ENCODE measurements at places on chromosomes 11 and 22. TPM values are rescaled to one million over a fixed set of nuclear protein-coding genes. Genes with fewer than 3 reads are reported as not detected.

GRCh38 chr11:1702506-1702905 lies 5.5 kb downstream of the KRTAP5-6 start:
- H3K27ac ChIP-seq: no peak overlapping the region
- H3K4me3 ChIP-seq: no peak overlapping the region
- peaks cover 8% of the 10 kb centered on the region for H3K4me1 ChIP-seq
- H3K36me3 ChIP-seq: no peaks in the 10 kb centered on the region
- DNase-seq: no peak

- no peak overlapping the region for H3K27ac ChIP-seq
- no peaks in the 10 kb centered on the region for H3K4me1 ChIP-seq
- H3K27me3 ChIP-seq: peaks cover 12% of the 10 kb centered on the region
- H3K4me3 ChIP-seq: no peak overlapping the region
- no peaks in the 10 kb centered on the region for H3K36me3 ChIP-seq
Measured at GRCh38 chr11:2711161-2711560, 11.4 kb upstream of the KCNQ1OT1 start.

- peaks cover 45% of the 10 kb centered on the region for H3K36me3 ChIP-seq
- H3K4me1 ChIP-seq: peaks cover 51% of the 10 kb centered on the region
- H3K27ac ChIP-seq: no peak overlapping the region
- H3K4me3 ChIP-seq: peak overlapping the region; percentile 94
- H3K27me3 ChIP-seq: peaks cover 41% of the 10 kb centered on the region
Measured at GRCh38 chr11:65854852-65855837, 2.8 kb downstream of the CFL1 start.

DNA sequence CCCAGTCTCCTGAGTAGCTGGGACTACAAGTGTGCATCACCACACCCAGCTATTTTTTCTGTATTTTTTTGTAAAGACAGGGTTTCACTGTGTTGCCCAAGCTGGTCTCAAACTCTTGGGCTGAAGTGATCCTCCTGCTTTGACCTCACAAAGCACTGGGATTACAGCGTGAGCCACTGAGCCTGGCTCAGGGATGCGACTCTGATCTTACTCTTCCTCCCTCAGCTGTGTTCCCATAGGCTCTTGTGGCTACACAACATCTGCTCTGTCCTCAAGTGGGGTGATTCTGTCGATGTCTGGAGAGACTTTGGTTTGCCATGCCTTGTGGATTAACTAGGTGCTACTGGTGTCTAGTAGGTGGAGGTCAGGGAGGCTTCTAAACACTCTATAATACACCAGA lies 127.0 kb upstream of the SERPIND1 start:
- no peak overlapping the region for H3K4me3 ChIP-seq
- no peaks in the 10 kb centered on the region for H3K27me3 ChIP-seq
- H3K36me3 ChIP-seq: no peaks in the 10 kb centered on the region
- H3K27ac ChIP-seq: peak overlapping the region; percentile 81
- peaks cover 12% of the 10 kb centered on the region for H3K4me1 ChIP-seq

DNA sequence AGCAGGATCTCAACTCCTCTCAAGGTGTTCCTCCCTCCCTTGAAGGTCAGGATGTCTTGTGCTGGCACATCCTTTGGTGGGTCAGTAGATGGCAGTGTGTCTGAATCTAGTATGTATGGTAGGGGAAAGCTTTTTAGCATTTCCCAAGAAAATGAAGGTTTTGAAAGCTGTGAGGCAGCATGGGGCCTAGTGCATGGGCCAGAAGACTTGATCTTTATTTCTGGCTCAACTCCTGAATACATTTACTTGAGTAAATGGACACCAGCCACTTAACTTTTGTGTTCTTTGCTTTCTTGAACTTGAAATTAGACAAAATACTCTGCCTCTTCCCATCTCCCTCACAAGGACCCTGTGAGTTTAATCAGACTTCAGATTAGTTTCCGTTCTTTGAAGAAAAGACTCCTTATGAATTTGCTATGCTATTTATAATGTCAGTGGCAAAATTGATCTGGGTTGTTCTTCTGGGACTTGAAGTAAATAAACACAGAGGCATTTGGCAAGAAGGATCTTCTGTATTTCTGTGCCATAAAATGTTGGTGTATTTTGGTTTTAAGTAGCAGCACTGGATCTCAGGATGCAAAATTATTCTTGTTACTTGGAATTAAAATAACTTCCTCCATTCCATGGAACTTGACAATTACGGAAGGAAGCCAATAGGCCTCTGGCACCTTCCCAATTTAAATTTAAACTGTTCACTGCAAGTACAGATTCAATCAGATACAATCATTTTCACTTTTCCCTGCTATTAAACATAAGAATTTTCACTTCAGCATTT lies 288.8 kb downstream of the CASP12 start:
- DNase-seq: peak; percentile 1
- H3K4me1 ChIP-seq: no peaks in the 10 kb centered on the region
- H3K36me3 ChIP-seq: no peaks in the 10 kb centered on the region
- no peak overlapping the region for H3K4me3 ChIP-seq
- H3K27ac ChIP-seq: no peak overlapping the region
- no peaks in the 10 kb centered on the region for H3K27me3 ChIP-seq

- DNase-seq: no peak
- no peak overlapping the region for H3K27ac ChIP-seq
- H3K4me1 ChIP-seq: no peaks in the 10 kb centered on the region
- H3K27me3 ChIP-seq: peaks cover 2% of the 10 kb centered on the region
Measured at GRCh38 chr11:7749456-7749855, 43.2 kb upstream of the OVCH2 start.

DNA sequence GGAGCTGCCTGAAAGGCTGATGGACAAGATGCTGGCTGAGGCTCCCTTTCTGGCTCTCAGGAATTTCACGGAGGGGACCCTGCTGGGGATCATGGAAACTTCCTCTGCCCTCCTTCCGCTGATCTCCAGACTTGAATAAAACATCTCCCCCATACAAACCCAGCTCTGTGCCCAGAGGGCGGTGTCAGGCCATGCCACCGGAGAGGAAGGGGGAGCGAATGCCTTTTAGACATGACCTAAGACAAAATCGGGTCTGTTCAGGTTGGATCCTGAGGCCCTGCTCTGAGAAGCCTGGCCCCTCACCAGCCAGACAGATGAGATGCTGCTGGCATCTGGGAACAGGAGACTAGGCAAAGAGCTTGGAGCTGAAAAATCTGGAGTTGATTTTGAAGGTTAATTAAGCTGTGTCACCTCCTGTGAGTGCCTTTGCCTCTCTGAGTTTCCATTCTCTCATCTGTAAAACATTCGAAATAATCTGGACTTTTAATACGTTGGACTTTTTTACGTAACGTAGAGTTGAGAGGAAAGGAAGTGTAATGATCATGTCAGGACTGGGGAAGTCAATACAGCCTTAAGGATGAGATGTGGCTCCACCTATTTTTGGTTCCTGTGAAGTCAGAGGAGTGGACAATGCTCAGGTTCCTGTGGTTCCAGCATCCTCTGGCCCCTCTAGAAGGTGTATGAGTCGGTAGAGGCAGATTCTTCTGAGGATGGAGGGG lies 163.6 kb downstream of the ST3GAL4 start:
- H3K36me3 ChIP-seq: no peaks in the 10 kb centered on the region
- H3K27me3 ChIP-seq: no peaks in the 10 kb centered on the region
- H3K4me1 ChIP-seq: peaks cover 24% of the 10 kb centered on the region
- no peak overlapping the region for H3K4me3 ChIP-seq

DNA sequence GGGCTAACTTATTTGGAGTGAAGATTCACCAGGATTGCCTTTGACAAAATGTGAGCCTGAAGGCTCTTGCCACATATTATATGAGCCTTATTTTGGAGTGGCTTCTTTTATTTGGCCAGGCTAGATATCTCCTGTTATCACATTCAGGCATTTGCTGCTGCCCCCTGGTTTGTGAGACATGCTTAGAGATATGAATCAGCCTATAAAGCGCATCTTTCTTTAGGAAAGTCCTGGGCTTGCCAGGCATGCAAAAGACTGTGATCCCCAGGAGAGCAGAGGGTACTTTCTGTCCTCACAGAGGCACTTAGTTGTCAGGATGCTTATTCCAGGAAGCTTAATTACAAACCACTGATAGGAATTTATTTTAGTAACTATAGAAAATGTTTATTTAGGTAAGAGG lies 333.3 kb downstream of the FAT3 start:
- H3K4me3 ChIP-seq: no peak overlapping the region
- H3K27ac ChIP-seq: no peak overlapping the region
- H3K36me3 ChIP-seq: no peaks in the 10 kb centered on the region
- H3K27me3 ChIP-seq: no peaks in the 10 kb centered on the region
- no peaks in the 10 kb centered on the region for H3K4me1 ChIP-seq
- no peak for DNase-seq

- peak overlapping the region; percentile 99 for H3K27ac ChIP-seq
- peaks cover 16% of the 10 kb centered on the region for H3K36me3 ChIP-seq
- peak overlapping the region; percentile 98 for H3K4me3 ChIP-seq
Measured at GRCh38 chr11:112024178-112024772, 933 bp upstream of the DLAT start.

DNA sequence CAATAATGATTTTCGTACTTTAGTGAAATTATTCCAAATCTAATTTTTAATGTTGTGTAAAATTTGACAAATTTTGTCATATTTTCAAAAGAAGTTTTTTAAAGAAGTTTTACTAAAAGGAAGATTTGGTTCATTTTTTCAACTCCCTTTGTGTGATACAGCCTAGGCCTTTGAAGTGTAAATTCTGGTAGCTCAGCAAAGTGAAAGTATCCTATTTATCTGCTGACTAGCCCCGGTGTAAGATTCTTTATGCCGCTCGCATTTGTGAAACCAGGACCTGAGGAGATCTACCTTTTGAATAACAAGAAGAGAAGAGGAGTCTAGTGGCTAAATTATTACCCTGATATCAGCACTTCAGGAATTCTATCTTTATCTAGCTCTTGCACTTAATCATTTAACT lies 177.4 kb downstream of the JRKL start:
- H3K36me3 ChIP-seq: no peaks in the 10 kb centered on the region
- no peak for DNase-seq
- no peak overlapping the region for H3K27ac ChIP-seq
- H3K4me3 ChIP-seq: no peak overlapping the region
- no peaks in the 10 kb centered on the region for H3K4me1 ChIP-seq

- DNase-seq: no peak
- peaks cover 49% of the 10 kb centered on the region for H3K27me3 ChIP-seq
- H3K36me3 ChIP-seq: no peaks in the 10 kb centered on the region
- H3K27ac ChIP-seq: peak overlapping the region; percentile 96
- peak overlapping the region; percentile 86 for H3K4me3 ChIP-seq
- peaks cover 45% of the 10 kb centered on the region for H3K4me1 ChIP-seq
Measured at GRCh38 chr22:42365111-42365865, 66.9 kb downstream of the NFAM1 start.

- H3K36me3 ChIP-seq: peaks cover 3% of the 10 kb centered on the region
- no peak overlapping the region for H3K4me3 ChIP-seq
- H3K4me1 ChIP-seq: peaks cover 64% of the 10 kb centered on the region
- no peaks in the 10 kb centered on the region for H3K27me3 ChIP-seq
- H3K27ac ChIP-seq: no peak overlapping the region
- DNase-seq: no peak
Measured at GRCh38 chr11:87263264-87263838, 225.6 kb downstream of the TMEM135 start.

- H3K27ac ChIP-seq: no peak overlapping the region
- no peak overlapping the region for H3K4me3 ChIP-seq
- no peaks in the 10 kb centered on the region for H3K36me3 ChIP-seq
- no peak for DNase-seq
- no peaks in the 10 kb centered on the region for H3K27me3 ChIP-seq
Measured at GRCh38 chr11:5712507-5712906, 22.9 kb downstream of the TRIM22 start.

DNA sequence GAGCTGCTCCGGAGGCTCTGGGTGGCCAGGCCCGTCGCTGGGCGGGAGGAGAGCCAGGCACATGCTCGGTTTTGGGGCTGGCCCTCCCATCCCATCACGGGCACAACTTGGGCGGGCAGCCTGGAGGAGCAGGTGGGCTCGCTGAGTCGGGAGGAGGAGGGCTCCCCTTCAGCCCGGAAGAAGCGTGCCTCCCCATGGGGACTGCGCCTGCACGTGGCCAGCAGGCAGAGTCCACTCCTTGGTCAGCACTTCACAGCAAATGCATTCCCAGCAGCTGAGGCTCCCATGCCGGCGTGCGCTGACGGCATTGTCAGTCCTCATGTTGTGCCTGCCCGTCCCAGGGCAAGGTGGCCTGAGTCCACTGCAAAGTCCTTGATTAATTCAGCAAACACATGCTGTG lies 1281.7 kb downstream of the BRD1 start:
- H3K4me1 ChIP-seq: peaks cover 5% of the 10 kb centered on the region
- no peak overlapping the region for H3K4me3 ChIP-seq
- no peaks in the 10 kb centered on the region for H3K36me3 ChIP-seq
- no peak overlapping the region for H3K27ac ChIP-seq
- DNase-seq: no peak

GRCh38 chr11:66119348-66120133 lies 49.5 kb downstream of the PACS1 start:
- H3K4me1 ChIP-seq: peaks cover 28% of the 10 kb centered on the region
- H3K36me3 ChIP-seq: no peaks in the 10 kb centered on the region
- H3K27me3 ChIP-seq: no peaks in the 10 kb centered on the region
- peak overlapping the region; percentile 70 for H3K27ac ChIP-seq
- DNase-seq: no peak

- H3K4me1 ChIP-seq: peaks cover 23% of the 10 kb centered on the region
- no peaks in the 10 kb centered on the region for H3K36me3 ChIP-seq
- DNase-seq: no peak
Measured at GRCh38 chr11:8873741-8874405, 37.1 kb upstream of the AKIP1 start.

DNA sequence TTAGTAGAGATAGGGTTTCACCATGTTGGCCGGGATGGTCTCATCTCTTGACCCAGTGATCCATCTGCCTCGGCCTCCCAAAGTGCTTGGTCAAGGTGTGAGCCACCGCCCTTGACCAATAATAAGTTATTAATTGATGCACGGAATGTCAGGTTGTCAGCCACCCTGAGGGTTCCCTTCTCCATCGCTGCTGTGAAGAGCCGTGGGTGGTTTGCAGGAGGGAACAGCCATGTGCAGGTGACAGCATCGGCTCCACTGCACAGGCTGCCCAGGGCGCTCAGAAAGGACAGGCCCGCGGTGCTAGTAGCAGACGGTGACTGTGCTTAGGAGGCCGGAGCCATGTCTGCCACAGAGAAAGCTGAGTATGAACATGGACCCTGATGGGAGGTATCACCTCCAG lies 814.0 kb downstream of the BRD1 start:
- no peak overlapping the region for H3K27ac ChIP-seq
- no peak overlapping the region for H3K4me3 ChIP-seq
- no peak for DNase-seq
- no peaks in the 10 kb centered on the region for H3K27me3 ChIP-seq
- no peaks in the 10 kb centered on the region for H3K36me3 ChIP-seq

DNA sequence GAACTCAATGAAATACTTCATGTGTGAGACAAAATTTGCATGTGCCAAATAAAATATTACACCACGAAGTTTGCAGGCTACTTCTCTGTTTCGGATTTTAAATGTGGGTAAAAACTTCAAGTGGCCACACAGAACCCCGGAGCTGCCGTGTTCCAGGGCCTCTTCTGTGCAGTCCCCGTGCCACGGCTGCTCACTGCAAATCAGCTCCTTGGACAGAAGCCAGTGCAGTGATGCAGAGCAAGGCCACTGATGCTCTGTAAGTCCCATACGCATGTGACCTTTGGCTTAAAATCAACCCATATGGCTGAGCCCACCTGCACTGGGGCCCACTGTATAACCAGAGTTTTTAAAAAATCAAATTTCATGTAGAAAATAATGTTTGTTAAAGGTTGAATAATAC lies 1309.4 kb downstream of the TBC1D22A start:
- no peaks in the 10 kb centered on the region for H3K36me3 ChIP-seq
- H3K4me3 ChIP-seq: no peak overlapping the region
- no peak for DNase-seq
- H3K27me3 ChIP-seq: peaks cover 13% of the 10 kb centered on the region

The KREMEN1 gene
- total RNA-seq: 3.9 TPM

The SESN3 gene
- total RNA-seq: 80.8 TPM

The APOL6 gene
- 0.02 TPM for total RNA-seq

The E2F8 gene
- total RNA-seq: 11.5 TPM

The ZBTB16 gene
- total RNA-seq: 36.6 TPM

The SPI1 gene
- total RNA-seq: not detected

The UBE4A gene
- total RNA-seq: 35.1 TPM

All from neural crest cell (in vitro differentiated cells).